KG1 (cell line): ENCODE measurements at places on chromosomes 5 and 9.

GRCh38 chr9:109857336-109857735, 77.3 kb downstream of the PALM2AKAP2 start:
- DNase-seq, result no peak

- DNase-seq, result no peak
Observed at GRCh38 chr5:7902666-7903625, 34.0 kb downstream of the MTRR start.

GRCh38 chr5:113274836-113275414, 159.9 kb downstream of the TSSK1B start:
- no peak for DNase-seq

DNA sequence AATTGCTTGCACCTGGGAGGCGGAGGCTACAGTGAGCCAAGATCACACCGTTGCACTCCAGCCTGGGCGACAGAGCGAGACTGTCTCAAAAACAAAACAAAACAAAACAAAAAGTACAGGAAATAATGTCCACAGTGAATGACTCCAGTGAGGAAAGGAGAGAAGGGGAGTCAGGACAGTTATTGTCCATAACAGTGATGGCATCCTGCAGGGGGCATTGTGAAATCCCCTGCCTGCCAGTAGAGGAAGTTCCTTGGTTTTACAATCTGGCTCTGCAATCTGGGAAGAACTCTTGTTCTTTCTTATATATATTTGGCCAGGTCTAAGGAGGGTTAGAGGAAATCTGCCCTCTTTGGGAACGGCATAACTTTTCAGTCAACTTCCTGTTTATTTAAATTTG, 8.2 kb downstream of the SH3GL2 start:
- DNase-seq, result no peak

GRCh38 chr9:132849185-132849706, 28.8 kb downstream of the AK8 start:
- no peak for DNase-seq

DNA sequence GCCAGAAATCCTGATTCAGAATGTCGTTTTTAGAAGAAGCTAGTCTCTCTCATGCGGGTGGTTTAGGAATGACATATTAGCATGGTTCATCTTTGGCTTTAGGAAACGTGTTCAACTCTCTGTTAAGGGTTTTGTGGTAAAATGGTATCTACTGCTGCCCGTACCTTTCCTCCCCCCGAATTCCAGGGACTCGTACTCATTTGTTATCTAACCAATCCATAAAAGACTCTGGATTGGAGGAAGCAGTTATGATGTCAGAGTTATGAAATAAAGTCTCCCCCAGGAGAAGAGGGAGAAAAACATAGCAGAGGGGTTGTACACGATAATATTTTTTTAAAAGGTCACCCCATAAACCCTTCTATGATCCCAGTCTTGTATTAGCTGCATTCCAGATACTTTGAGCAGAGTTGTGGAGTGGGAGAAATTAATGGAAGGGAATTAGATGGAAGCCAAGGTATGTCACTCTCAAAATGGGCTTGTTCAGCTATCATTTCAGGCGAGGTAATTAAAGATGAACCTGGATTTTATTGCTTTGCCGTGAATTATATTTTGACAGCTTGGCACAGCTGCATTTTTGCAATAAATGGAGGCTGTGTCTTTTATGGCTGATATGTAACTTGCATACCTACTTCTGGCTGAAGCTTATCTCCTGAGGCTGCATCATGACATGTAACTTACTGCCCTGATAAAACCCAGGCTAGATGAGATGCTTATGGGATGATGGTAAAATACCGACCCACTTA, 31.3 kb downstream of the RAI14 start:
- no peak for DNase-seq

DNA sequence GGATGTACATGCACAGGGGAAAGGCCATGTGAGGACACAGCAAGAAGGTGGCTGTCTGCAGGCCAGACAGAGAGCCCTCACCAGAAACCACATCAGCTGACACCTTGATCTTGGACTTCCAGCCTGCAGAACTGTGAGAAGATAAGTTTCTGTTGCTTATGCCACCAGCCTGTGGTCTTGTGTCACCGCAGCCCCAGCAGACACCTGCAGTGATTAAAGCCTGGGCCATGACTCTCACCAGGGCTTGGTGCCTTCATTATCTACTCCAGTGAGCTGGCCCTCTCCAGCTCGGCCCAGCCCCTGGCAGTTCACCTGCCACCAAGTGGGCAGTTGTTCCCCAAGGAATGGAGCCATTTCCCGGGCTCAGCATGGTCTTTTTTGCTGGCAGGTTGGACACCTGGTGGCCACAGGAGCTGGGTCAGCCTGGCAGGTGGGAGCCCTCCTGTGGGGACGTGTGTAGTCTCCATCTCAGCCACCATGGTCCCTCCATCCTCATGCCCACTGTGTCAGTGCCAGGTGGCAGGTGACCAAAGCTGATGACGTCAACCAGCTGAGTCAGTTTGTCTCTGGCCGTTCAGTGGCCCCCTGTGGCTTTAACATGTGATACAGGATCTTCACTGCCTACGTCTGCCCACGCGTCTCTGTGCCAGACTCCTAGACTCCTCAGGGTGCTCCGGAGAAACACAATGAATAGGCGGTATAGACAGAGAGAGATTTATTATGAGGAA, 99.9 kb upstream of the PPP1R26 start:
- DNase-seq, result no peak

DNA sequence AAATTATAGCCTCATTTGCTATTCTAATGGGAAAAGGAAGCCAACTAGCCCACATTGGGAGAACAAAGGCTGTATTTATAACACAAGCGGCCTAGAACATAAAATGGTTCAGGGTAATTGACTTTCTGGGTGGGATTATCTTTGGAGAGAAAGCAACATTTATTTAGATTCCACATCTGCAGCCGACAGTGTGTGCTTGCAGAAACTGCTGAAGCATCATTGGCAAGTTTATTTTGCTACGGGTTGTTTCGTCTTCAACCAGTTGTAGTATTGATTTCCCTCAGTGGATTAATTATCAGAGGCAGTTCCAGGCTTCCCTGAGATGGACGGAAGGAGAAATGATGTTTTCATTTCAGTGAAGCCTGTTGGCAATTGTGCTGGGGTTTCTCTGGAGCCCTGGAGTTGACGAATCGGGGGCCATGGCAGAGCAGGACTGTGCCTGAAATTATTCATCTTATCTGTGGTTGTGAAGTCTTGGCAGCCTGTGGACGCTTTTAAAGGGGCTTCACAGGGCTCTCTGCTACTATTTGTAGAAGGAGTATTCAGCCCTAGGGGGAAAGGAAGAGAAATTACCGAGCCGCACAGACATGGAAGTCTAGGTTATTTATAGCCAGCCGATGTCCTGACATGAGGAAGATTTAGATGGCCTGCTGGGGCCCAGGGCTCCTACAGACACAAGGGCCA, 290.6 kb upstream of the IRX4 start:
- DNase-seq, result no peak

- DNase-seq, result no peak
Observed at GRCh38 chr5:2653991-2654390, 97.5 kb downstream of the IRX2 start.

DNA sequence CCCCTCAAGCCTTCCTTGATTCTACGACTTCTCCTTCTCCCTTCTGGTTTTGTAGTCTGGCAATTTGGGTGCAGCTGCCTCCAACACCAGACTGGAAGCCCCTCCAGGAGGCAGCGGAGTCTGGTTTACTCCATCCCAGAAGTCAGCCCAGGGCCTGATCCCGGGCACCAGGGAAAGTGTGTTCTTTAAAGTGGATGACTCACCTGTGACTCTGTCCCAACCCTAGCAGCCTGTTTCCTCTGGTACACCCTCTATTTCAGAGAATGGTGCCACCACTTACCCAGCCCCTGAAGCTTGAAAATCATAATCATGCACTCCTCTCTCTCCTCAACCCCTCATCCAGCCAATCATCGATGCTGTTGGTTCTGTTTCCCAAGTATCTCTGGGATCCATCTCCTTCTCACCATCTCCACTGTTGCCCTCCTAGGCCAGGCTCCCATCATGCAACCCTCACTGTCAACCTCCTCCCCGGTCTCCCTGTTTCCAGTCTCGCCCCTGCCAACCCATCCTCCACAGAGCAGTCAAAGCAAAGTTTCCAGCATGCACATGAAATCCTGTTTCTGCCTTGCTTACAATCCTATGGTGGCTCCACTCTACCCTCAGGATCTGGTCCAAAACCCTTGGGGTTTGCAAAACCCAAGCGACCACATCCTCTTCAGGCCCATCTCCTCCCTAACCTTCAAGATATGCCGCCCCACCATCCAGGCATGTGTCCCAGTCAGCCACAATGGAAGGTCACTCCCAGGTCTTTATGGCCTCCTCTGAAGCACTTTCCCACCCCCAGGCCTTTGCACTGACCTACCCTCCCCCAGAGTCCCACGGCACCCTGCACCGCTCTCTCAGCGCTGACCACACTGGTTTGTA, 10.5 kb downstream of the LHX6 start:
- no peak for DNase-seq

DNA sequence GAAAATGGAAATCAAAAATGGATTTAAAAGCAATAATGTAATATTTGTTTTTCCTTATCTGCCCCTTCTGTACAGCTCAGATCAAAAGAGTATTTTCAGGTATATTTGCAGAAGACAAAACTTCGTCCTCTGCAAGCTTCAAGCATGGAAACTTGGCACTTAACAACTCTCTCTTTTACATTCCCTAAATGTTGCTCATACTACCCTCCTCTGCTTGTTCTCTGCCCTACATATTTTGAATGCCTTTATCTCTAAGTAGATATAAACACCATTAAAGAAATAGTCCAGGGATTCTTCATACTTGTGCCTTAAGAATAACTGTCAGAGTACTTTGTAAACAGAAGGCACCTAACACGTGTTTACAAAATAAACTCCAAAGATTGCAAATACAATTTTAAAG, 19.2 kb upstream of the SMC2 start:
- DNase-seq, result no peak

- no peak for DNase-seq
Observed at GRCh38 chr5:80122579-80122978, 87.4 kb downstream of the THBS4 start.

- DNase-seq, result no peak
Observed at GRCh38 chr9:4237748-4238511, 61.9 kb downstream of the GLIS3 start.

DNA sequence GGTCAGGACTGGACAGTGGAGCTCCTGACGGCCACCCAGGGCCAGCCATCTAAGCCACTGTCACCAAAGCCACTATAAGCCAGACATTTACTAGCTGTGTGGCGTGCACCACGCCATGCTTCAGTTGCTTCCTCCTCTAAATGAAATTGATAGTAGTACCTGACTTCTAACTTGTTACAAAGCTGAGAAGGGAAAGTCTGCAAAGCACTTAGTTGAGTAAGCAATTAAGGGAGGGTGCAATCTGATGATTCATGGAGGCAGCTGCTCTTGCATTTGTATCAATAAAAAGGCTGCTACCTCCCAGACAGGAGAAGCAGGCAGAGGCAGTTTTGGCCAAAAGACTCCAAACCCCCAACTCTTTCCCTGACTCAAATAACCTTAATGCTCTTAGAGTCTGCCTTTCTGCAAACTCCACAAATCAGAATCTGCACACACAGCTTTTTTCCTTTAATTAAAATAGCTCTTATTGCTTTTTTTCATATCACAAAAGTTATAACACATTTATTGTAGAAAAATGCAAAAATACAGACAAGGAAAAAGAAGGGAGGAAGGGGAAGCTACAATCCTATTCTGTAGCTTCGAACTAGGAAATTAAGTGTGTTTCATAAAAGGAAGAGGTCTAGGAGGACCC, 19.3 kb upstream of the RAPGEF1 start:
- DNase-seq, result no peak

GRCh38 chr5:128349044-128349858, 188.8 kb downstream of the FBN2 start:
- no peak for DNase-seq

- no peak for DNase-seq
Observed at GRCh38 chr9:122071715-122072114, 21.4 kb downstream of the TTLL11 start.

- DNase-seq, result no peak
Observed at GRCh38 chr9:99873943-99874584, 32.4 kb upstream of the STX17 start.

- DNase-seq, result no peak
Observed at GRCh38 chr5:142296914-142297417, 27.9 kb downstream of the SPRY4 start.

DNA sequence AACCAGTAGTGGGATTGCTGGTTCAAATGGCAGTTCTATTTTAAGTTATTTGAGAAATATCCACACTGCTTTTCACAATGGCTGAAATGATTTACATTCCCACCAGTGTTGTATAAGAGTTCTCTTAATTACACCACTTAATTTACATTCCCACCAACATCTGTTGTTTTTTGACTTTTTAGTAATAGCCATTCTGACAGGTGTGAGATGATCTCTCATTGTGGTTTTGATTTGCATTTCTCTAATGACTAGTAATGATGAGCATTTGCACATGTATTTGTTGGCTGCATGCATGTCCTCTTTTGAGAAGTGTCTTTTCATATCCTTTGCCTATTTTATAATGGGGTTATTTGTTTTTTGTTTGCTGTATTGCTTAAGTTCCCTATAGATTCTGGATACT, 688.3 kb downstream of the PRR16 start:
- DNase-seq, result no peak

DNA sequence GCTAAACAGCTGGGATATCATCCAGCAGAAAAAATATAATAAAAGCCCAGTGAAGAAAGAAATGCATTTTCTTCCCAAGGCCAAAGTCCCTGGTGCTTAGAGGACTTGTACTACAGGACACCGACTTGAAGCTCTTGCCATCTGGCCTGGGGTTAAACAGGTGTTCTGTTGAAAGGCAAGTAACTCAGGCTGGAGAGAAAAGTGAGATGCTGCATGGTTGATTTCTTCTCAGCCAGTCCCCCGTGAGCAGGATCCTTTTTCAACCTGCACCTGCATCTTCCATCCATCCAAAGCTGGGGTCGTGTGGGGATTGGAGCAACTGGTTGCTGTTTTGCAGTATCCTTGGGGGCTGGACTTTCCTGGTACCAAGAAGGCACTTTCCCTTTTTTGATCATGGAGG, 146.1 kb upstream of the RPS23 start:
- DNase-seq, result no peak

- DNase-seq, result no peak
Observed at GRCh38 chr9:33453999-33454660, 6.7 kb upstream of the AQP3 start.

- DNase-seq, result no peak
Observed at GRCh38 chr5:157748760-157749461, 5.4 kb downstream of the LSM11 start.

GRCh38 chr9:4422495-4422894, 67.8 kb upstream of the SLC1A1 start:
- DNase-seq, result no peak

DNA sequence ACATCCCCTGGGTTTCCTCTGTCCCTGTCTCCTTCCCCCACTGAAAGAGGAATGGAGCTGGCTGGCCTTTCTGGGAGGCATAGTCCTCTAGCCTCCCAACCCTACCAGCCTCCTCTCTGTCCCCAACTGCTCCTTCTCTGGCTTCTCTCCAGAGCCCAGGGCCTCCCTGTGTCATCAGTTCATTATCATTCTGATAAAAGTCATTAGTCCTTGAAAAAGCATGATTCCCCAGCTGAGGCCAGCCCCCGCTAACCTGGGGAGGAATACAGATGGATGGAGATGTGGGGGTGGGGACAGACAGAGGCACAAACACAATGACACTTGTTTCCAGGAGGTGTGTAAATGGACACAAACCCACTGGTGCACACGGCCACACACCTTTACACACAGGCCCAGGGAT, 73.6 kb upstream of the HSPA9 start:
- no peak for DNase-seq
